ENCODE measurements at places on chromosomes 2 and 18. TPM values are rescaled to one million over a fixed set of nuclear protein-coding genes. Genes with fewer than 3 reads are reported as not detected.
A peak's percentile ranks its signal among the peaks of the same experiment; 100 is the strongest.

- DNase-seq: no peak
Observed at GRCh38 chr2:56210291-56210690, 26.5 kb downstream of the CCDC85A start.

DNA sequence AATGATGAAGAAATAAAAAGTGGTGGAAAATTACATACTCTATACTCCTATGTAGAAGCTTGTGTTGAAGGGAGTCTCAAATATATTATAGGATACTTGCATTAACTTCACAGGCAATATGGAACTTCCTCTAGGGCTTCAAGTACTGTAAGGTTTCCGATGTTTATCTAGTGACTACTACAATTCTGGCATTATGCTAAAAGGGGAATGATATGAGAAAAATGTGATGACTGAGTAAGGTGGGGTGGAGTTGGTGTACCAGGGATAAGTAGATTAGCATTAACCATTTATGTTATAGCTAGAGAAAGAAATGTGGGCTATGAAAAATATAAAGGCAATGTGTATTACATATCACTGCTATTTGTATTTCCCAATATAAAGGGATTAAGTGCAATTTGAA is 229.5 kb downstream of the DCC start:
- no peak for DNase-seq

- DNase-seq: peak; percentile 17
Observed at GRCh38 chr2:8882094-8882493, 44.7 kb upstream of the KIDINS220 start.

GRCh38 chr2:142321706-142322280 is 191.0 kb upstream of the LRP1B start:
- DNase-seq: no peak

MLPH gene
- total RNA-seq: 53.1 TPM

SERPINB7 gene
- total RNA-seq: 1.4 TPM

DNA sequence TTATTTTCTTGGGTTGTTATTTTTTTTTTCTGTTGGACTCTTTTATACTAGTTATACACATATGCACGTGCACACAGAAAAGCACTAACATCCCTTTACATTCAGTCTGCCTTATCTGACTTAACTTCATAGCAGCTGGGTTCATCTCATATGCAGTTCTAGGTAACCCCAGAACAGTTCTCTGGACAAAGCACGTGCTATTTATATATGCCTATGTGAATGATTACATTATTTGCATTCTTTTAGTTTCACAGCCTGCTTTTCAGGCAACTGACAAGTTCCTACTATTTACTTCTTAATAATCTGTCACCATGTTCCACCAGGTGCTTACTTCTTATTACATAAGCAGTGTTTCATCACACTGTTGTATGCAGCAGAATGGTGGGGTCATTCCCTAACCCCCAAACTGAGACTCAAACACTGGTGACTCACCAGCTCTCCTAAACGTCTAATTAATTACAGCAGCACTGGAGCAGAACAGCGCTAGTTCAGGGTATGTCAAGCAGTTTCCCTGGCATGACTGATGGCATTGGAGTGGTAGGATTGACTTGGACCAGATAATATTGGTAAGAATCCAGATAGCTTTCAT is 372.8 kb downstream of the CLIP4 start:
- peak; percentile 7 for DNase-seq

RNF181 gene
- total RNA-seq: 360 TPM

GRCh38 chr2:101754618-101755017 is 57.1 kb downstream of the MAP4K4 start:
- DNase-seq: peak; percentile 37

DNA sequence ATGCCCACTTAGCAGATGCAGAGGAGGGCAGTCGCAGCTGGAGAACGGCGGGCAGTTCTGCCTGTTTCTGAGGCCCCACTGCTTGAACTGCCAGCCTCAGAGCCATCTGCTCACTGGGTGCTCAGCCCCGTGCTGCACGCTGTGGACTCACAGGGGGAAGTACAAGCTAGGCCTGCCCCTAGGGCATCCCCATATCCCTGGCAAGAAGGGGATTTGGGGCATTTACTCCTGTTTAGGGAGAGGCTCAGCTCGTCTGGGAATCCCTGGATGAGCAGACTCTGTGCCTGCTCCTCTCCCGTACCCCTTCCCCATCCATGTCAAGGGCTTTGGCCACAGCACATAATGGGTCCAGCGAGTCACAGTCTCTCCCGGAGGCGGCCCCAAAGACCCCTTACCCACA is 169.8 kb upstream of the PKDCC start:
- DNase-seq: no peak

GRCh38 chr2:98749066-98749450 is 18.1 kb upstream of the MGAT4A start:
- DNase-seq: no peak

DNA sequence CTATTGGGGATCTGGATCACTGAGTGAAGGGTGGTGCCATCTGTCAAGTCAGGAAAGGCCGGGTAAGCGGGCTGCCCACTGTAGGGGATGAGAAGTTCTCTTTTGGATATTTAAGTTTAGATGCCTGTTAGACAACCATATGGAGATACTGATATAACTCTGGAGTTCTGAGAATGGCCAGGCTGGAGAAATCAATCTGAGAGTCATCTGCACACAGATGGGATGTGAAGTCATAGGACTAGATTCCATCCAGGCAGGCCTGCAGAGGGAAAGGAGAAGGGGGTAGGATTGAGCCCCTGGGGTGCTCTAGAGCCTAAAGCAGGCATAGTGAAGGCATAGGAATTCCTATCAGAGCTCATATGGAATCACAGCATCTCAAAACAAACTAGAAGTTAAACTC is 30.1 kb downstream of the SPRED2 start:
- DNase-seq: no peak

GRCh38 chr18:13730481-13730880 is 4.0 kb downstream of the RNMT start:
- DNase-seq: no peak

GRCh38 chr2:42858140-42859005 is 66.0 kb upstream of the HAAO start:
- no peak for DNase-seq

DNA sequence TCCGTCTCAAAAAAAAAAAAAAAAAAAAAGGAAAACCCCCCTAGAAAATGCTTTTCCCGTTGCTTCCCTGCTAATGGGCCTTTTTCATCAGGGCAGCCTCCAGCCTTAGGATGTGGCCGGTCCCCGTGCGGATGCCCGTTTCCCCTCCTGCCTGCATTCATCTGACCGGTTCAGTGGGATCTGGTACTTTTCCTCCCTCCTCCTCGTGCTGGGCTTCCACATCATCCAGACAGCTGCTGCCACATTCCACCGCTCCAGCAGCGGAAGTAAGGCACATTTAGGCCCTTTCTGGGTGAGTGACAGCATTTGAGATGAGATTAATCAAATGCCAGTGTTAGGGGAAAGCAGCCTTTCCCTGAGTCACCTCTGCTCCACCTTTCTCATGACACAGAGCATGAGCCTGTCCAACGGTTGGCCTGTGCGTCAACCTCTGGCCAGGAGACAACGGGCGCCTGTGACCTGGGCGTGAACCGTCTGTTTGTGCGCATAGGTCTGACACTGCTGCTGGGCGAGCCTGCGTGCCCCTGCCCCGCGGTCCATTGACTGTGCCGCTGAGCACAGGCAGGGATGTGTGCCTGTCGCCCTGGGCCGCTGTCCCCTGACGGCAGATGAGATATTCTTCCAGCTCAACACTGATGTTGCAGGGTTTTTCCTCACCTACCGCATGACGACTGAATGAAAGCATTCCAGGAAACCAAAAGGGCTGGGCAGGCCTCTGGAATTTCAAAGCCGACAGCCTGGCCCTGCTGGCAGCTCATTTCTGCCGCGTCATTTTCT is 174.0 kb downstream of the TGIF1 start:
- DNase-seq: peak; percentile 95

DNA sequence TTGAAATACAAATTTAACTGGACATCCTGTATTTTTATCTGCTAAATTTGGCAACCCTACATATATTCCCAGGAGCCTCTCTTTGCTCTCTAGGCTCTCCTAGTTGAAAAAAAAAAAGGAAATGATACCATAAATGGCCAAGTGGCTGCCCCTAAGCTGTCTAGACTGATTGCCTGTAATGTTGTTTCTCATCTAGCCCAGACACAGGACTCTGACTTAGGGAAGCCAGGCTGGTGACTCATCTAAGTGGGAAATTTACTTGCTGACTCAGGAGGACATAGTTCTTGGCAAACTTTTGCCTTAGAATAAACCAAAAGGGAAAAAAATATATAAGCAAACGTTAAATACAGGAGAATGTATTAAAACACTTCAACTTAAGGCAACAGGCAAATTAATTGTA is 14.6 kb upstream of the ITGAV start:
- peak; percentile 96 for DNase-seq

DNA sequence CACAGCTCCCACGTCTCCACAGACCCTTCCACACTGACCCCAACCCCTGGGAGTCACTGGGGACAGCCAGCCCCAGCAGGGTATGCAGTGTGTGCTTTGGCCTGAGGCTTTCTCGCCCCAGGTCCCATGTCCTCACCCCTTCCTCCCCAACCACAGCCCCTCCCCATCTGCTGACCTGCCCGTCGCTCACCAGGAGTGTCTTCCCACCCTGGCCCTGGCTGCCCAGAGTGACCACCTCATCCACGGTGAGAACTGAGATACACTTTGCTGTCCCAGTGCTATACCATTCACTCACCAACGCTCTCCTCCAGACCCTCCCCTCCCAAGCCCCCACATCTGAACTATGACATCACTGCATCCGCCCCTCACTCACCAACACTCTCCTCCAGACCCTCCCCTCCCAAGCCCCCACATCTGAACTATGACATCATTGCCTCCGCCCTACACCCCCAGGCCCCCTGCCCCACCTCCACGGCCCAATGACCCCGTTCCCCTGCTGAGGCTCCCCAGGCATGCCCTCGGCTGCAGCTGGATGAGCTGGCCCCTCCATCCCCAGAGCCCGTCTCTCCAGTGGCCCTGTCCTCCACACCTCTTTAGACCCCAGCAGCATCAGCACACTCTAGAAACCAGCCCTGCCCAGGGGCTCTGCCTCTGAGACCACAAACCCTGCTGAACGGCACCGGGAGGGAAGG is 55.2 kb downstream of the ANKMY1 start:
- no peak for DNase-seq

Measured in Daoy (cell line).